Testis (tissue), 5 donors: ENCODE measurements at places on chromosomes 7 and 10.

- no peak for DNase-seq
Measured at GRCh38 chr10:89393898-89394297, 1.5 kb downstream of the IFIT1 start.

DNA sequence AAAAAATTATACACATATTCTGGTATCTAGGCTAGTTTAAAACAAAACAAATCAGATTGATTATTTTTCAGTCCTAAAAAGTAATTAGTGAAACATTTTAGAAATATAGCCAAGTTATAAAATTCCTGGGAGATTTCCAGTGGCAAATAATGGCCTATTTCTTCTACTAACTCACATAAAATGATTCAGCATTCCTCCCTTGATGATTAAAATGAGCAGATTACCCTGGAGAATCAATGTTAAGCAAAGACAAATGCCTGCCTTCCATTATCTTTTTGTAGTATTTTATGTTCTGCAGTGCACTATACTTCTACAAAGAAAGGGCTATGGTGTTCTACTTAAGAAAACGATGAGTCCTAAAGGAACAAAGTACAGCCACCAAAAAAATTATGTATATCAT lies 53.6 kb downstream of the PARD3 start:
- DNase-seq = no peak

GRCh38 chr7:65800890-65801341 lies 72.0 kb upstream of the VKORC1L1 start:
- no peak for DNase-seq

DNA sequence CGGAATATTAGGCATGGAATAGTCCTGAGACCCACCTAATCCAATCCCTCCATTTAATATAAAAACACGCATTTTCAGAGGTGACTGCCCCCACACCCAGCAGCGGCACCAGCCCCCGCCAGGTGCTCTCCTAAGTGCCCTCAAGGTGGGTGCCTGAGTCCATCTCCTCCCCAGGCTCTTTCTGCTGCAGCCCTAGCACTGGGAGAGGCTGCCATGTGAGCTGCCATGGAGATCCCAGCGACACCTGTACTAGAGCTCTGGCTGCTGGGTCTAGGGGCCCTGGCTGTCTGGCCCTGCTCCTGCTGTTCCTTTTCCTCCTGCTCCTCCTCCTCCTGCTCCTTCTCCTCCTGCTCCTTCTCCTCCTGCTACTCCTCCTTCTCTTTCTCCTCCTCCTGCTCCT lies 191.1 kb upstream of the BMPER start:
- DNase-seq = no peak

GRCh38 chr10:45433716-45434469 lies 59.9 kb downstream of the ALOX5 start:
- DNase-seq = no peak

- no peak for DNase-seq
Measured at GRCh38 chr7:121575194-121575765, 179.2 kb upstream of the FAM3C start.

DNA sequence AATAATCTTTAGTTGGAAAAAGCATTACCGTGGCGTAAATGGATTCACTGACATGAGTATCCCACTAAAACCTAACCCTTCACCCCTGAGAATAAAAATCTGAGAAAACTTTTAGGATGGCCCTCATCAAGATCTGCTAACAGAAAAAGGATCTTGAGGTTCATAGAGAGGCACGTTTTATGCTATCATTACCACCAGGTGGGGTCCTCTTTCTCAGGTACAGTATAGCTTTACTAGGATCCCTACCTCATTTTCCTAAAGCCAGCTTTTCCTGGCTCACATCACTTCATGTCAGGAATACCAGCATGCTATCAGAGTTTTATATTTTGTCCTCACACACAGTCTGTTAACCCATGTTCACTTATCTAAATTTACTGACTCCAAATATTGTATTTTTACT lies 173.7 kb downstream of the POM121L12 start:
- no peak for DNase-seq

- no peak for DNase-seq
Measured at GRCh38 chr7:70237831-70238575, 639.7 kb downstream of the AUTS2 start.

DNA sequence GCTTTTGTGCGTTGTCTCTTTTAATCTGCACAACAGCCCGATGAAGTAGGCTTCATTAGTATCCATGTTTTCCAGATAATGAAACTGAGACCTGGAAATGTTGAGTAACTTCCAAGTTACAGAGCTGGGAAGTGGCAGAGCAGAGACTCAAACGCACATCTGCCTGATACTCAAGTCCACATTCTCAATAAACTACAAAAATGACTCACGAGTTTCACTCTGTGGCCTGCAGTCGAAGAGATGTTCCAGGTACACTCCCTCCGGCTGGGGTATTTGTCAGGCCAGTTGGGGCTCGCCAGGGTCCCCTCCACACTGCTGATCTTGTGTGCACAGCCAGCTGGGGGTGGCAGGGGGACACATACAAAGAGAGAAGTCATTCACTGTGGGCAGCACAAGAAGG lies 17.7 kb upstream of the OPALIN start:
- no peak for DNase-seq

GRCh38 chr7:28269700-28270361 lies 89.2 kb upstream of the JAZF1 start:
- no peak for DNase-seq

- DNase-seq = no peak
Measured at GRCh38 chr10:24571870-24572450, 151.7 kb downstream of the ARHGAP21 start.

DNA sequence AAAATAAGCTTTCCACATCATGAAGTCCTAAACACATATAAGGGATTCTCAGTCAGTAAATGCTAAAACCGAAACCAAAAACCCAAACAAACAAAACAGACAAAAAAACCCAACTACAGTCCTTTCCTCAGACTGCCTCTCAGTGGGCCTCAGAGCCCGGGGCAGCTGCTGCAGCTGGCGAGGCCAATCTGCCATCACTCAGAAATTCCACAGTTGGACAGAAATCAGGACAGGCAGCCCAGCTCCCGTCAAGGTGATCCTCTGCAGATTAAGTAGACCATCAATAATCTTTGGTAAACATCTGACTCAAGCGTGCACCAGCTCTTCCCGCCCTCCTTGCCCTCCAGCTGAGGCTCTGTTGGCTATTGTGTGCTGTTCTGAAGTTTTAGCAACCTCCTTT lies 142.2 kb downstream of the ATXN7L1 start:
- DNase-seq = no peak

DNA sequence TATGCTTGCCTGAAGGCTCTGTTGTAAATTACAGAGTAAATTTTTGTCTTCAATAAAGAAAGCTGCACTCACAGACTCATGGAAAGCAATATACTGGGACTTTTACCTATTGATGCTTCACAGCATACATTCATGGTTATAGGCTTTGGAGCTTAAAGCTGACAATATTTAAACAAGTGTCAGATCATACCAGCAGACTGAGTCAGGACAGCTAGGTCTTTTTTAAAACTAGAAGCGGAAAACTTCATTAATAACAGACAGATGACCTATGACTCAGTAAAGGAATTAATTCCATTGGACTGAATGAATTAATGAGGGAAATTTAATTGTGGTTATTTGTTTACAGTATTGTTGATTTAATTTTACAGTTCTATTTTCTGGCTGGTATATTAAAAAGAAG lies 165.8 kb upstream of the DGKB start:
- DNase-seq = no peak

DNA sequence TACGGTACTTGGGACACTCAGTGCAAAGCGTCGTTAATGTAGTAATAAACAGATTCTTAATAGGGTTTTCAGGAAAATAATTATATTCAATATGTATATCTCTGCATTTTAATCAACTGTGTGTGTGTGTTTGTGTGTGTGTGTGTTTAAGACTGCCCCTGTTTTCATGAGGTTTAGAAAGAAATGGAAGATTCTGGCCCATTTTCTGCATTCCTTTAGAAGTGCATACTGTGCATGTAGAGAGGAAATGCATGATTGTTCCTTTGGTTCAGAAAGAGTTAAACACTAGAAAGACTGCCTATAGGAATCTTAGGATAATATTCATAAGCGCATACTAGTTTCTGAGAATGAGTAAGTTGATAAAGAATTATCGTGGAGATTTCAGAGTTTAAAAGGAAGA lies 975 bp downstream of the CNTNAP2 start:
- no peak for DNase-seq

DNA sequence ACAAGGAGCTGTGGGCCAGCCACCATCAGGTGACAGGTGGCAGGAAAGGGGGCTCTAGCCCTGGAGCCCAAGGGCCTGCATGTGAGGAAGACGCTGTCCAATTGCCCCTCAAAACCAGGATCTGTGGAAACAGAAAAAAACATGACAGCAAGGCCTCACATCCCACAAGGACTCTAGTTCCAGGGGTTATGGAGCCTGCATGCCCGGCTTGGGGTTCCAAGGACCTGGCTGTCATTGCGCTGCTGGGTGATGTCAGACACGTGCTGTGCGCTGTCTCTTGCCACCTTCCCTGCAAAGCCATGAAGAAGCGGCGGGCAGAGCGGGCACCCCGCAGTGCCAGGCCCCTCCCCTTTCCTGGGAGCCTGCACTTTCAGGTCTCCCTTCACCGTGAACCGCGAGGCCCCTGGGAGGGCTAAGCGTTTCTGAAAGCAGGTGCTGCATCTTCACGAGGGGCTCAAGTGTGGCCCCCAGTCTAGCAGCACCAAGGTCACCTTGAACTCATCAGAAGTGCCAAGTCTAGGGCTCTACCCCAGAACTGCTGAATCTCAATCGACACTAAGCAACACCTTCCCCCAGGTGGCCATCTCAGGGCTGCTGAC lies 15.1 kb upstream of the CRYGN start:
- DNase-seq = peak; percentile 8

- DNase-seq = no peak
Measured at GRCh38 chr7:133561396-133561795, 308.5 kb downstream of the EXOC4 start.

GRCh38 chr7:8151161-8151725 lies 110.7 kb downstream of the ICA1 start:
- peak; percentile 52 for DNase-seq

DNA sequence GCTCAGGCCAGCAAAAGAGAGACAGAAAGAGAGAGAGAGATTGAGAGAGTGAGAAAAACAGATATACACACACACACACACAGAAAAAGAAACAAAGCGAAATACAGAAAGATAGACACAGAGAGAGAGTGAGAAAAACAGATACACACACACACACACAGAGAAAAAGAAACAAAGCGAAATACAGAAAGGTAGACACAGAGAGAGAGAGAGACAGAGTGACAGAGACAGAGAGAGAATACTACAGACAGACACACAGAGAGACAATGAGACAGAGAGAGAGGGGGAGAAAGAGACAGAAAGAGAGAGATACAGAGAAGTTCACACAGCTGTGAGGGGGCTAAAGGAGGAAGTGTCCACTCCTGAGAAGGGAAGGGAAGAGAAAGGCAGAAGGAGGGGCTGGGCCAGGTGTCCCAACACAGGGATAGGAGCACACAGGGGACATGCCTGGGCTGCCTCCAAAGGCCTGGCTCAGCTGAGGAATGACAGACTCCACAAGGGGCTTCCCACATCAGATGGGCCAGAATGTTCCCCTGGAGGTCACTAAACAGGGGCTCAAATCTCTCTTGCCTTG lies 4.3 kb downstream of the GCK start:
- no peak for DNase-seq

- DNase-seq = no peak
Measured at GRCh38 chr10:23657677-23658076, 218.8 kb downstream of the OTUD1 start.

DNA sequence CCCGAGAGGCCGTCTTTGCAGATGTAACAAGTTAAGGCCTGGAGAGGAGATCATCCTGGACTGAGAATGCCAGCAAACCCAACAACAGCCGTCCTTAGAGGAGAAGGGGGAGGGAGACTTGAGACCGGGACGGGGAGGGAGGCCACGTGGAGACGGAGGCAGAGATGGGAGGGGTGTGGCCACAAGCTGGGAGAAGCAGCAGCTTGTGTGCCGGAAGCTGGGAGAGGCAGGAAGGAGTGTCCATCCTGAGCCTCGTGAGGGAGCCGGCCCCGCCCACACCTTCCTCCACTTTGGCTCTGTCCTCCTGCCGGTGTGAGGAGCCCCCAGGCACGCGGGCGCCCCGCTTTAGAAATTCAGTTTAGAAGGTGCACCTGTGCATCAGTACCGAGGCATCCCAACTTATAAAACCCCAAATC lies 95.7 kb downstream of the DNAJB6 start:
- peak; percentile 87 for DNase-seq

DNA sequence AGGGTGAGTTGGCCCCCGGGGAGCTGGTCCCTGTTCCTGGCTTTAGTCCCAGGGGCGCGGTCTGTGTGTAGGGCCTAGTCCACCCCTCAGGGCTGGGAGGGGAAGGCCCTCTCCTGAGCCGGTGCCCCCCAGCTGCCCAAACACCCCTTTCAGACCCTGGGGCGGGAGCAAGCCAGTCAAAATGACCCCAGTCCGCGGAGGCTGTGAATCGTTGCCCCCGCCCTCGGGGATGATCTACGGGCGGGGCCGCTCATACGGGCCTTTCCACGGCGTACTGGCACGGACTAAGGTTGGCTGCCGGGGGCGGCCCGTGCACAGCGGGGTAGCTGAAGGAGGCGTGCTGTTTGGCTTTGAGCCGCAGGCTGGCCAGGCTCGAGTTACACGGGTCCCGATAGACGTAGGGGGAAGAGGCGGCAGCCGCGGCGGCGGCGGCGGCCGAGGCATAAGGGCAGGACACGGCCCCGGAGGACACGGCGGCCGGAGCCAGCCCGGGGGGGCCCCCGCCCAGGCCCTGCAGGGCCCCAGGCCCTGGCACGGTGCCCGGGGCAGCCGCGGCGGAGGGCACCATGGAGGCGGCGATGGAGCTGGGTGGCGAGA lies 4.3 kb downstream of the ELOVL3 start:
- peak; percentile 43 for DNase-seq

DNA sequence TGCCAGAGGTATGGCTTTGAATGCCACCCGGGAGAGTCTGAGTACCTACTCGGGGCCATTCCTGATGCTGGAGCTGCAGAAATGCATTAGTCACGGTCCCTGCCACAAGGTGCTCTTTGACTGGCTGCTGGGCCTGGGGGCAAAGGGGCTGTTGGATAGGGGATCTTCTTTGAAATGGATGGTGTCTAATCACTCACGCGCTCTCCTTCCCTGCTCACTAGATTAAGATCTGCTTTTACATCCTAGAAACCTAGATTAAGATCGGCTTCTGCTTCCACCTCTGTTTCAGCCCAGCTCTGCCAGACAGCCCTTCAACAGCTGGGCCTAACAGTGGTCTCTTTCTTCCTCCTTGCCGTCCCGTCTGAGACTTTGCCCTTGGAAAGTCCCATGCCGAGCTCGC lies 57.2 kb downstream of the PAX2 start:
- no peak for DNase-seq

- DNase-seq = no peak
Measured at GRCh38 chr7:131489196-131489595, 67.2 kb downstream of the PODXL start.

GRCh38 chr7:105719395-105719794 lies 138.1 kb upstream of the EFCAB10 start:
- no peak for DNase-seq

- DNase-seq = no peak
Measured at GRCh38 chr7:145088111-145088745, 252.4 kb upstream of the TPK1 start.

- no peak for DNase-seq
Measured at GRCh38 chr10:72291019-72291532, 17.4 kb downstream of the DDIT4 start.
